ENCODE measurements at places on chromosomes 3 and 15.
A peak's percentile ranks its signal among the peaks of the same experiment; 100 is the strongest.

DNA sequence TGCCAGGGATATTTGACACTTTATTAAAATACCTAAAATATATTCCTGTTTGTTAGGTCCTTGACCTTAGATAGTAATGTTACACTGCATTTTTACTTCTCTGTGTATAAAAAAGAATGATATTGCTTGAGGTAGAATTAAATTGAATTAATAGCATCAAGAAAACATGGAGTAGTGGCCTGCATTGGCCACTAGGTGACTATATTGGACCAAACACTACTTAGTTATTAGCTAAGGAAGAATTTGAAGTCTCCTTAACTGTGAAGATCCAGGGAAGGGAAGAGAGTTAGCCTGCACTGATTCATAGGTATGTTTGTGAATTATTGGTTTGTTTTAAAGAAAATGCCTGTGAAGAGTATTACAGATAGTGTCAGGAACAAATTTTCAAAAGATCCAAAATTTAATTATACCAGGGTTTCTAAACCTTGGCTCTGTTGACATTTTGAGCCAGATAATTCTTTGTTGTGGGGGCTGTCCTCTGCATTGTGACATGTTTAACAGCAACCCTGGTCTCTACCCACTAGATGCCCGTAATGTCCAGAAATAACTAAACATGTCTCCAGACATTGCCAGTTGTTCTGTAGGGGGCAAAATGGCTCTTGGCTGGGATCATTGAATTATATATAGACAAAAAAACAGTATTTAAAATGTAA is 103.6 kb upstream of the THSD4 start:
- no peak for DNase-seq

DNA sequence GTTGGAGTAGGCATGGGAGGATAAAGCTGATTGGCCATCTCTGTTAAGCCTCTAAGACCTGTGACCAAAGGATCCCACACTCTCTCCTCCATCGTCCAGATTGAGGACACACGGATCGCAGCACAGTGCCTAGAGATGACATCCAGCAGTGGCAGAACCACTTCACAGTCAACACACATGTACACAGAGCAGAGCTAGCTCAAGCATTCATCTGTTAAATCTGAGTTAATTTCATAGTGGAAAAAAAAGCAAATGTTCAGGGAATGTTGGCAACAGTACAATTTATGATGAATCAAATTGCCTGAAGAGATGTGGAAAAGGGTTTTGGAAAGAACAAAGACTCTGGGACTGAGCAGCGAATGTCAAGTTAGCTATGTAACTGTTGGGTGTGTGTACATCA is 108.1 kb upstream of the PLAAT1 start:
- no peak for DNase-seq

DNA sequence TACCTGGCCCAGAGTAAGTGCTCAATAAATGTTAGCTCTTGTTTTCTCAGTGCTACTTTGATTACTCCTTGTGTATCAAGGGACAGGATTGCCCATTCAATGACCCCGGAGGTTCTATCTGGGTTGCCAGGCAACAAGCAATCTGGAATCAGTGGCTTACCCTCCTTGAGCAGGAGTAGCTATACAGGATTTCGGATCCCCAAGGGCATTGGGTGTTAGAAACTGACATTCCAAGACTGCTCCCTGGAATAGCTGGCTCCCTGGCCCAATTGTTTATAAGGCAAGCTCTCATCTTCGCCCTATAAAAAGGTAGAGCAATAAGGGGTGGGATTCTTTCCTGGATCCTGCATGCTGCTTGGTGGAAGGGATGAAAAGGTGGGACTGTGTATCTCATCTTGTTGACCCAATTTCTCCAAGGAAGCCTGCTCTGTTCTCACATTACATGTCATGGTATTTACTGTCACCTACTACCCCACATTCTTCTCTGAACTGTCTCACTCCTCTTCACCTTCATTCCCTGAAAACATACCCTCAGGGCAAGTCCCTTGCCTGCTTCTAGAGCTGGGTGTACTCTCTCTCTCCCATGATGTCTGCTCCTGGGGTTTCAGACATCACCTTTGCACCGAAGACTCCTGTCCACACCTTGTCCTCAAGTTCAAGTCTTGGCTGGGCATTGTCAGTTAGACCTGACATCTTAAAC is 26.4 kb upstream of the SCN10A start:
- no peak for DNase-seq

- DNase-seq: no peak
These were observed 517.3 kb downstream of the MECOM start for GRCh38 chr3:169146179-169146665.

DNA sequence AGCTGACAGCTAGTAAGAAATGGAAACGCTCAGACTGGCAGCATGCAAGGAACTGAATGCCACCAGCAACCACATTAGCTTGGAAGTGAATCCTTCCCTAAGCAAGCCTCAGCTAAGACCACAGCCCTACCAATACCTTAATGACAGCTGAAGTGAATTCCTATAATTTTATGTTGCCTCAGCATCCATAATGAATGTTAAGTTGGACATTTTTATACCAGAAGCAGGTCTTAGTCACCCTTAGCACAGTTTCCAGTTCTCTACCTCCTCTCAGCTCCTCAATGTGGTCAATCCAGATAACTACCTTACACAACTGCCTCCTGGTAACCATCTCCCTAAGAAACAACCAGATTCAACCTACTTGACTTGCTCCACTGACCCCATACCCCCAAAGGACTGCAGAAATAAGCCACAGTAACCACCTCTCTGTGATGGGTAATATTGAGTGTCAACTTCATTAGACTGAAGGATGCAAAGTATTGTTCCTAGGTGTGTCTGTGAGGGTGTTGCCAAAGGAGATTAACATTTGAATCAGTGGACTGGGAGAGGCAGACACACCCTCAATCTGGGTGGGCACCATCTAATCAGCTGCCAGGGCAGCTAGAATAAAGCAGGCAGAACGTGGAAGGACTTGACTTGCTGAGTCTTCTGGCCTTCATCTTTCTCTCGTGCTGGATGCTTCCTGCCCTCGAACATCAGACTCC is 33.5 kb downstream of the NEDD4 start:
- DNase-seq: no peak

DNA sequence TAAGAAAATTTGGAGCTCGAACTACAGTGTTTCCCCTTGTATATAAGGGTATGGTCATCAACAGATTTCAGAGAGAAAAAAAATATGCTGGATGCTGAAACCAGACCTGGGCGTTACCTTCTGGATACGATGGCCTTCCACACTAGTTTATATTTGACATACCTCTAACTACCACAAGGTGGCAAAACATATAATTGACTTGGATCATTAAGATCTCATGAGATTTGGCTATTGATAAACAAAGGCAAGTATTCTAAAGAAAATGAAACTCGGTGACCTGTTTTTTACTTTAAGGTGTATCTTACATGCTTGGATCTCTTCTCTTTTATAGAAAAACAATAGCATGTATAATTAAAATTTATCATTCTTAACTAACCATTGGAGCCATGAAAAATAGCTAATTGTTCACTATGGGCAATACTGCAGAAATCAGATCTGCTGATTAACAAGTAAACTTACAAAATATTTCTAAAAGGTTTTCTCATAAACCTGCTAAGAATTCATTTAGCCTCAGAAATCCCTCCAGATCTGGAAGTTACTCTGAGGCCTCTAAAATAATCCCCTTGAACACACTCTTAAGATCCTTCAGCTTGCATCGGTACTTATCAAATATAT is 300.6 kb upstream of the KCNH8 start:
- DNase-seq: no peak

DNA sequence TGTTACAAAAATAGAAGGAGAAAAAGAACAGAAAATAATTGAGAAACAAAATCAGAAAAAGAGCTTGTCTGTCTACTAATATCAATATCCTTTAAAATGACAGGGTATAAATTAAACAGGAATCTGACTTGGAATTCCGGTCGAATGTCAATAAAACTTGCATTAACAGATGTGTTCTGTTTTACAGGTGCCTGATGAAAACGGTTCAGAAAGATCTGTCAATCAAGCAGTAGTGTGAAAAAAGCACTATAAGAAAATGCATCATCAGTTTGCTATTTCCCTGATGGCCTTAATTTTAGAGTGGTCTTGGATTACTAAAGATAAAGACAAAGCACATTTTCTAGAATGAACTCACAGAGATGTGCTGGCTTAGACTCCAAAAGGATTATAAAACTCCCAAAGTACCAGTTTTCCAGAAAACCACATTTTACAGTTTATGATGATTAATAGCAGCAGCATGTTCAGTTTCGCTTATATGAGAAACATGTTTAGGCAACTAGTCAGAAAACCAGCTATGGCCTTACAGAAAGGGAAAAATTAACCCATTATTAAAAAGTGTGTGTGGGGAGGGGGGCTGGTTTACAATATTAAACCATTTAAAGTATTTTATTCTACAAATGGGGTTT is 8.2 kb upstream of the C3orf38 start:
- DNase-seq: no peak

- no peak for DNase-seq
These were observed 48.8 kb downstream of the HMCES start for GRCh38 chr3:129327510-129327909.

DNA sequence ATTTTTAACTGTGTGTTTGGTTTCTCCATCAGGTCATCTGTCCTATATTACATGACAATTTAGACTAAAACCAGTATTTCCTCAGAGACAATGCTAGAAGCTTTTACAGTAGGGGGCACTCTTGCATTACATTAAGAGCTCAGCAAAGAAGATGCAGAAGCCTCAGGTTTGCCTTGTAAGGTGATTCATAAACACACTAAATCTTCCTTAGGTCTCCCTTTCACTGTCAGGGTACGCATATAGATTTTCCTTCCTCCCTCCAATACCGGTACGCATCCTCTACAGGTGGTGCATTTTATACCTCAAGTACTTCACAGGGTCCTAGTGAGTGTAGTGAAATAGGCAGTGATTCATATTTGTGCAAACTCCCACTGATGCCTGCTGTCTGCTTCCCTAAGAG is 46.5 kb downstream of the CD86 start:
- peak; percentile 7 for DNase-seq

DNA sequence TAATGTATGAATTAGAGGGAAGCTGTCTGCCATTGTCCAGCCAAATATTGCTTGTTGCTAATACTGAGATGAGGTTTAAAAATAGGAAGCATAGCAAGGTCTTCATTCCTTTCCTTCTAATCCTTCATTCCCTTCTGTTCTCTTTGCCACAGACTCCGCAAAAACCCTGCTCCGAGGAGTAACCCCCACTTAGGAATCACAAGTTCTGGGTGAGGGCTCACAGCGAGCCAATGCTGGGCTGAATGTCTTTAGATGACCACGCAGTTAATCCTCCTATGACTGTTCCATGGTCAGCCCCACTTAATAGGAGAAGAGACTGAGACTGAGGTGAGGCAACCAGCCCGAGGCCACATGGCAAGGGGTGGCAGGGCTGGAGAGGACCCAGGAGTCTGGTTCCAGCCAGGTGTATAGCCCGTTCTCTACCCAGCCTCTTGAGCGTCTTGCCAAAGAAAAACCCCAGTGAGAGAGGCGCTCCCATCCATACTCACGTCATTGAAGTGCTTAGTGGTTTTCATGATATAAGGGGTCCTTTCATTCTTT is 44.9 kb upstream of the CTSH start:
- DNase-seq: no peak

DNA sequence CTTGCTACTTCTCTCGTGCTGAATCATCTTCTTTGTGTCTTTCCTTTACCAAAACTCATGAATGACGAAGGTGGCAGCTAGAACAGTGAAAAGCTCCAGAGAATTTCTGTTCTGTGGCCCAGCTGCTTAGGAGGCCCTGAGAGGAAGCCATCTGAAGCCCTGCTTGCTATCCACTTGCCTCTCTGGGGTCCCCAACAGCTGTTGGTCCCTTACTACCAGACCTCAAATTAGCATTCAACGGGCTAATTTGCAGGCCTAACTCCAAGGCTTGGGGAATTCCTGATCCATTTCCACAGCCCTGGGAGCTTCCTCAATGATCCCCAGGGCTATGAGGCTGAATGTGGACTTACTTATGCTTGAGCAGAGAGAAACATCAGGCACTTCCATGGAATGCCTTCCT is 37.5 kb upstream of the FSTL1 start:
- DNase-seq: no peak

- DNase-seq: no peak
These were observed 104.6 kb downstream of the APBA2 start for GRCh38 chr15:28990390-28990789.

- no peak for DNase-seq
These were observed 72.2 kb downstream of the PPCDC start for GRCh38 chr15:75095594-75095993.

DNA sequence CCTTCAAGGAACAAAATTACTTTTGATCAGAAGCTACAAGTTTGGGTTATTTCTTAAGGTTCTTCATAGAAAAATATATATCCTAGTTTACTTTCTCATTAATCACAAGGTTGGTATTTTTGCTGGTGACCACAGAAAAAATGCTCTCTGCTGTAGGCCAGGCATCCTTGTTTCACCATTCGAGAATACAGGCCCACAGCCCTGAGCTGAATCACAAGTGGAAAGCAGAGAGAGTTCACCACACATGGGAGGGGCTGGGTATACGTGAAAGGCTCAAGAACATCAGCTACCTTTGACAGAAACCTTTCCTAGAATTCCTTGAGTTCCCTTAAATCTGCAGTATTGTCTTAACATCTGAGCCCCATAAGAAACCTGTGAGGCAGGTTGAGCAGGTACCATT is 23.2 kb downstream of the CPEB1 start:
- no peak for DNase-seq

GRCh38 chr3:49929291-49930167 is at the start of gene MON1A:
TSS of gene MON1A (minus strand) at chr3:49929811. CDS start at chr3:49913346, 16,465 bp downstream.
- peak; percentile 64 for DNase-seq

DNA sequence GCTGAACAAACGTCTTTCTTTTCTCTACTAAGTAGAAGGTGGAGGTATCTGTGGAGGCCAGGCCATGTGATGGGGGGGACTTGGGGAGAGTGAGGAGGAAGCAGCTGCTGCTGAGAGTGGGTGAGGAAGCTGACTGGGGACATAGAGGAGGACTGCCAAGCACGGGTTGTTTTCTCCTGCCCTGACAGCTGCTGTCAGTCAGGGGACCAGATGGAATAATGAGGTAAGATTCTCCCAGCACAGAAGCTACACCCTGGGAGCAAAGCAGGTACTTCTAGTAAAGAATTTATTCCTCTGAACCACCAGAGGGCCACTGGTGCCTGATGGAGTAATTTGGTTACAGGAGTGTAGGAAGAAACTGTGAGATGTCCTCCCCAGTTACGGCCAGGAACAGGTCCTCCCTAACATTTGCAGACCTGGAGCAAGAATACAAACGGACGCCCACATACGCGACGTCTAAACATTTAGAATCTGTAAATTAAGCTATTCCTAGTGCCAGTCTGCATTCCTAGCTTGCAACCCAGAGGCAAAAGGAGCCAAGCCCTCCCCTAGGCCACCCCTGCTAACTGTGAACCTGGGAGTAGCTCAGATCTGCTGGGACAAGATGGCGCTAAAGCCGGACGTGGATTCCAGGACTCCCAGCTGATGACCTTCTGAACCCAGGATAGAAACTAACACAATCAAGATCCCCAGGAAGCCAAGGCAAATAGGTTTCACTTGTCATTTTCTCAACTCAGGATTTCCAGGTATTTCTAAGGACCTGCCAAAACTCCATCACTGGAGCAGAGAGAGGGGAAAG is 14.8 kb downstream of the CRYGS start:
- DNase-seq: no peak

- no peak for DNase-seq
These were observed 28.6 kb upstream of the MTMR10 start for GRCh38 chr15:31019986-31020385.

Data from NCI-H1048 (cell line).